Cerebellum (tissue), 4 donors: ENCODE measurements at places on chromosomes 12 and 14. TPM values are rescaled to one million over a fixed set of nuclear protein-coding genes. Genes with fewer than 3 reads are reported as not detected.

Gene DLK1
- 0.54 TPM for total RNA-seq

Gene ITFG2
- 20.5 TPM for total RNA-seq

Gene PLEKHG7
- not detected for total RNA-seq

Gene GMFB
- 128 TPM for total RNA-seq

Gene TMCC3
- total RNA-seq: 14.2 TPM

Gene BIN2
- total RNA-seq: 1.1 TPM

Gene PSME2
- total RNA-seq: 25.9 TPM

Gene NTF3
- total RNA-seq: 17.1 TPM

Gene PTPRB
- total RNA-seq: 8.3 TPM

Gene DICER1
- total RNA-seq: 112 TPM

DNA sequence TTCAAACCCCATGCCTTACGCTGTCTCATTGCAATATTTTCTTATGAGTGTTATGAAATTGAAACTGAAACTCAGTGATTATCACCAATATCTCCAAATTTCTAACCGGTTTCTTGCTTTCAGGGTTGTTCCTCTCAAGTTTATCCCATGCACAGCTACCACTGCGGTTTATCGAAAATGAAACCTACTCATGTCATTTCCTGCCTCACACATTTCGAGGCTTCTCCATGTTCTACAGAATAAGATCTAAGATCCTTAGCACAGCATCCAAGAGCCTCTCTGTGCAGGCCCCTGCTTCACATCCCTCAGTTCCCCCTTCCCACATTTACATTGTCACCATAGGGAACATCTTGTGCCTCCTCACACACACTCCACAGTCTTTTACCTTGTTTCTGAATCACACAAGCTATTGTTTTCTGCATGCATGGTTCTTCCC, 45.5 kb upstream of the FAR2 start:
- no peak for DNase-seq

GRCh38 chr12:93032758-93033157, 103.7 kb upstream of the EEA1 start:
- DNase-seq: no peak

DNA sequence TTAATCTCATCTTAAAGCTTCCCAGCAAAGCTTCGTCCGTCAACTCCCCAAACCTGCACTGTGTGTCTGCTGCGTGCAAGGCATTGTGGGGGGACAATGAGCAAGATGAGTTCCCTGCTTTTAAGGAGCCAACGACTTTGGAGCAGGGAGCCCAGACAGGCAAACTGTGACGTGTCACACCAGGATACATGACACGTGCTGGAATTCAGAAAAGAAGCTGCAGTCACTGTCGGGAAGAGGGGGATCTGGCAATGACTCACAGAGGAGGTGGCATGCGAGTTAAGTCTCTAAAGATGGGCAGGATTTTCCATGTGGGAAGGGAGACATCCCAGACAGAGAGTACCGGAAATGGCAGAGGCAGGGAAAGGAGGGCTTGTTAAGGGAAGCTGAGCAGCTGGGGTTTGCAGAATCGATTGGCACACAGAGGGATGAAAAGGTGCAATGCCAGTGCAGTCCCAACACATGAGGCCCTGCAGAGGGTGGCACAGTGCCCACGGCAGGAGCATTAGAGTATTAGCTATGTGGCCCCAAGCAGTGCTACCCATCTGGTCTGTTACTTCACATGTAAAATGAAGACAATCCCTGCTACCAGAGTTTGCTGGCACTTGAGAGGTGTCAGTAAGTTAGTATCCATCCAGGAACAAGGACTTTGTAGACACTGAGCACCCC, 52.9 kb downstream of the SETD3 start:
- DNase-seq: peak; percentile 66

GRCh38 chr12:67674417-67674816, 25.9 kb downstream of the DYRK2 start:
- no peak for DNase-seq

GRCh38 chr14:55128386-55129085, 516 bp upstream of the LGALS3 start:
- DNase-seq: no peak

DNA sequence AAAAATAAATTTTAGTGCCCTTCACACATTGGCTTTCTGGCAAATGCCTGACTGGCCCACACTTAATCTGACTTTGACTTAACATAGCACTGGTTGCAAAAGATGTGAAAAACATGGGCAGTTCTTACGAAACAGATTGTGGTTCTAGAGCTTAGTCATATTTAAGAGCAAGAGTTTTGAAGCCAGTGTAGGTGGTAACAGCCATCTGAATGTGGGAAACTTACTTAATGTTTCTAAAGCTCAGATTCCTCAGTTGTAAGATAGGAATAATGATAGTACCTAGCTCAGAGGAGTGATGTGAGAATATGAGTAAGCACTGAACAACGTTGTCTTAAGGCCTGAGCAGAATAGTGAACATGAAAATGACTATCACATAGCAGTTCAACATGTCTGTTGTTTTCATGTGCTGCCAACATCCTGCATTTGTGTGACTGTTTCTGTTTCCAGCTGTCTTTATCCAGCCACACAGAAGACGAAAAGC, 262.7 kb downstream of the SYT1 start:
- DNase-seq: no peak

DNA sequence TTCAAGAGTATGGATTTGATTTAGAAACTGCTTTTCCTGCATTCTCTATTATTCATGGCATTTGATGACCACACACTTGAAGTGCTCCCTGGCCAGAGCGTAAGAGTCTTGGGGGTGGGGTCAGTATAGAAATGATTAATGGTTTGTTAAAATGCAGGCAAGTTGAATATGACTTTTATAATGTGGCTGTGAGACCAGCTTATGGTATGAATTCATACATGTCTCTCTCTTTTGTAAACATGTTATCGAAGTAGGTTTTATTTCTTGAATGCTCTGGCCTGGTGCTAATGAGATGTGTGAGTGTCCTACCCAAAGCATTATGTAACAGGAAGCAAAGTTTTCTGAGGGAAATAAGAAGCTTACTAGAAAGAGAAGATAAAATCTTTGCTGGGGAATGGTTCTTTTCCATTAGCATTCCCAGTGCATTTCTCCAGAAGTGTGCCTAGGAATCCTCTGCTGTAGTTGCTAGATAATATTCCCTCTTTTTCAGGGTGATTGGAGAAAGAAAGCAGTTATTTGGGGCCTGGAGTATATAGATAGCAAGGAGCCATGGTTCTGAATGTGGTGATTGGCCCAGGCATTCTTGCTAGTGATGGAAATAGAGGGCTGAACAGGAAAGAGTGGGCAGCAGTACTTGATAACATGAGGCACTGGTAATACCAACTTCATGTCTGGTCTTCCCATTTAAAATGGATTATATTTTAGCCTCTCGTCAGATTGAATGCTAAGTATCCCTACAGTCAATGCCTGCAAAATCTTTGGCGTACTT, 289.7 kb downstream of the RAD51B start:
- no peak for DNase-seq

- DNase-seq: no peak
Observed at GRCh38 chr12:93777254-93777653, 100.1 kb downstream of the CRADD start.

GRCh38 chr12:117067638-117068037, 31.6 kb downstream of the TESC start:
- no peak for DNase-seq

DNA sequence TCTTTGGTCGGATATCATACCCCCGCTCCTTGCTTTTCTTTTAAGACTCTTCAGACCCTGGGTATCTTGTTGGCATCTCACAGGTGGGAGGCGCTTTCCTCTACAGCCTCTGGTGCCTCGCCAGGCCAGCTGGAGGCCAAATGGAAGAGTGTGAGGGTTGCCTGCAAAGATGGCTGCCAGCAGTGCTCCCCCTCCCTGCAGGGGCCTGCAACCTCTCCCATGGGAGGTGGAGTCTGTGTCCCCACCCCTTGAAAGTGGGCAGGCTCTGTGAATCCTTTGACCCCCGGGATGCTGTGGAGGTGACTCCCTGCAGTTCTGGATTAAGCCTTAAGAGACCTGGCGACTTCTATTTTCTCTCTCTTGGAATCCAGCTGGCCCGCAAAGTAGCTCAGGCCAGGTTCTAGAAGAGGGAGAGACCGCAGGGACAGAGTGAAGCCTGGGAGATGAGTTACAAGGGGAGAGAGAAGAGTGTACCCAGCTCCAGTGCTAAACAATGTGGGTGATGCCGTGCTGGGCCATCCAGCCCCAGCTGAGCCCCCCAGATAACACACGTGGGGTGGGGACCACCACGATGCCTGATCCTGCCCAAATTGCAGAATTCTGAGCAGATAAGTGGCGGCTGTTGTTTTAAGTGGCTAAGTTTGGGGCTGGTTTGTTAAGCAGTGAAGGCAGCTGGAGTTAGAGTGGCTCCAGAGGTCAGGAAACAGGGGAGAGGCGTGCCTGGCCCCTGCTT, 37.9 kb upstream of the NCOR2 start:
- DNase-seq: no peak

- DNase-seq: no peak
Observed at GRCh38 chr12:10218021-10218420, 5.3 kb downstream of the GABARAPL1 start.

GRCh38 chr12:83185241-83185640, 498.5 kb downstream of the TMTC2 start:
- no peak for DNase-seq

DNA sequence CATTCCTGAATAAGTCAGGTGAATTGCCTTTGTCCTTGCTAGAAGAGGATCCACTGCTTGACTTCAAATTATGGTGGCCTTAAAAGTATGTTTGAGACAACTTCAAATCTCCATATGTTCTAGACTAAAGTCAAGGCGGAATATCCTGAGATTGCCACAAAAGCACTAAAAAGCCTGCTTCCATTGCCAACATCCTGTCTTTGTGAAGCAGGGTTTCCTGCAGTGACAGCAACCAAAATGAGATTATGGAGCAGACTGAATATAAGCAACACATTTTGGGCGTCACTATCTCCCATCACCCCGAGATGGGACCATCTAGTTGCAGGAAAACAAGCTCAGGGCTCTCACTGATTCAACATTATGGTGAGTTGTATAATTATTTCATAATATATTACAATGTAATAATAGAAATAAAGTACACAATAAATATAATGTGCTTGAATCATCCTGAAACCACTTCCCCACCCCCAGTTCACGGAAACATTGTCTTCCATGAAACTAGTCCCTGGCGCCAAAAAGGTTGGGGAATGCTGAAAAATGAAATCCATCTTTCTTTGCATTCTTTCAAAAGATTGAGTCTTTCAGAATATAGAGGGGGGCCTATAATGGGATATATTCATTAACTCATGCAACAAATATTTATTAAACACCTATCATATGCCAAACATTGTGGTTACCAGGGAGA, 143.7 kb downstream of the GPHN start:
- DNase-seq: no peak

- no peak for DNase-seq
Observed at GRCh38 chr14:24399999-24400718, 1.4 kb downstream of the NYNRIN start.

DNA sequence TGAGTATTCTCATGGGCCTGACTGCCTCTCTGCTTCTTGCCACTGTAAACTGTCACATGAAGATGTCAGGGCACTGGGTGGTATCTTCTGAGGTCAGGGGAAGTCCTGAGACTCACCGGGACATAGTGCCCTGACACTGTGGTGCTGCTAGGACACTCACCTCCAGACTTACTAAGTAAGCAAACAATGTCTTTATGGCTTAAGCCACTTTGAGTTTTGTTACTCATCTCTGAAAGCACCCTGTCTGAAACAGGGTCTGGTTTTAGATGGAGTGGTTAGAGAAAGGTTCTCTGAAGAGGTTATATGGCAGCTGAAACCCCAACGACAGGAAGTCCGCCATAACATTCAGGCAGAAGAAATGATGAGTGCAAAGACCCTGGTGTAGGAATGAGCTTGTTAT, 22.7 kb downstream of the GPR19 start:
- DNase-seq: no peak

DNA sequence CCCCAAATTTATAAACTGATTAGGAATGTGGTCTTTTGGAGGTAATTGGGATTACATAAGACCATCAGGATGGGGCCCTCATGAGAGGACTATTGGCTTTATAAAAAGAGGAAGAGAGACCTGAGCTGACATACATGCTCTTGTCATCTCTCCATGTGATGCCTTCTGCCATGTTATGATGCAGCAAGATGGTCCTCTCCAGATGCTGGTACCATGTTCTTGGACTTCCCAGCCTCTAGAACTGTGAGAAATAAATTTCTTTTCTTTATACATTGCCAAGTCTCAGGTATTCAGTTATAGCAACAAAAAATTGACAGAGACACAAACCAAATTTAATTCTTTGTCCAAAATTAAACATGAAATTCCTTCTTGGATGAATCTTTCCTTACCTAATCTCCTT, 92.9 kb downstream of the EFCAB11 start:
- no peak for DNase-seq

GRCh38 chr12:108565976-108566375, 3.6 kb downstream of the ISCU start:
- peak; percentile 45 for DNase-seq

DNA sequence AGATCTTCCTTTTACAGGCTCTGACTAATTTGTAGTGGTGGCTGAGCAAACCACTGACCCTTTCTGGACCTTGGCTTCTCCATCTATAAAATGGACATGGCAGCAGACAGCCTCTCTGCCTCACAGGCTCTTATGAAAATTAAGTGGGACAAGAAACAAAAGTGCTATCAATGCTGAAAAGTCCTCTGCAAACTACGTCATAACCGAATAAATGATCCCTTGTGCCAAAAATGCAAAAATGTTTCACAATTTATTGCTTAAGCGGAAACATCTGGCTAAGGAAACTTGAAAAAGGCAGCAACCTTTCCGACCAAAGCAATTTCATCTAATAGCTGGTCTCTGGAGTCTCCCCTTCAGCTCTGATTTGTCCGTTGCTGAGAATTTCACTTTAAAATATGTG, 108.5 kb upstream of the PLXNC1 start:
- no peak for DNase-seq
